ENCODE measurements at places on chromosomes 16 and 17.

GRCh38 chr17:75588596-75589011 is 1.0 kb downstream of the MYO15B start:
- DNase-seq: no peak

DNA sequence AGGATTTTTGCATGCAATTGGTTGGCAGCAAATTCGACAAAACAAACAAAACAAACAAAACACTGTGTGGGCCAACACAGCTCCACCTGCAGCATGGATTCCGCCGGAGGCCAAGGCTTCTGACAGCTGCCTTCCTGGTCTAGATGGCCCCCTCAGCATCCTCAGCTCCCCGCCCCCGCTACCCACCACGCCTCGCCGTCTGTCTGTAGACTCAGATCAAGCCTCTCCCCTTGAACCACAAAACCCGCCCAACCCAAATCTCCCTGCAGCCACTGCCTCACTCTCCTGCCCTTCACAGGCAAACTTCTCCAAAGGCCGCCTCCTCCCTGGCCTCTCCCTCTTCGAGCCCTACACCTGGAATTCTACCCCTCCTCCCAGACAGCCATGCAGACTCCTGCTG is 57.9 kb downstream of the RTN4RL1 start:
- no peak for DNase-seq

- no peak for DNase-seq
These were observed 36.0 kb upstream of the HLF start for GRCh38 chr17:55228683-55229192.

DNA sequence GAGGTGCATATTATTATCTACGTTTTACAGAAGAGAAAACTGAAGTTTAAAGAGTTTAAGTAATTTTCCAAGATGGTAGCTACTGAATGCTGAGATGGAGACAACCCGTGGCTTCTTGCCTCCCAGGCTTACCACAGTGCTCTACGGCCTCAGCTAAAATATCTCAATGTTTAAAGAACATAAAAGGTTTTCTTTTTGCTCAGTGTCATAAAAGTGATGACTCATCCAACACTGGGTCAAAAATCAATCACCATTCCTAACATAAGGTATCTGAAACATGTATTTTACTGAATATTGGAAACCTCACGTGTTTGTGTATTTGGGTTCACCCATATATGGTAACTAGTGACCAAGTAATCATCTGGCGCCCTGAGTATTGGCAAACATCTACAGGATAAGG is 18.4 kb downstream of the ABCA9 start:
- DNase-seq: no peak

- DNase-seq: no peak
These were observed 581 bp downstream of the CD68 start for GRCh38 chr17:7579834-7580603.

GRCh38 chr16:29683543-29684090 is 4.6 kb downstream of the QPRT start:
- DNase-seq: no peak

GRCh38 chr16:86244158-86244557 is 266.2 kb upstream of the FOXF1 start:
- DNase-seq: no peak

GRCh38 chr16:68993885-68994284 is 111.6 kb upstream of the HAS3 start:
- no peak for DNase-seq

GRCh38 chr17:9684955-9685621 is 39.8 kb downstream of the USP43 start:
- no peak for DNase-seq

GRCh38 chr16:15491411-15491810 is 57.0 kb downstream of the BMERB1 start:
- no peak for DNase-seq

- peak; percentile 59 for DNase-seq
These were observed 15.0 kb downstream of the ZNF213 start for GRCh38 chr16:3149630-3150345.

- no peak for DNase-seq
These were observed 35.5 kb upstream of the CMIP start for GRCh38 chr16:81409016-81409556.

GRCh38 chr17:68324114-68324513 is 32.8 kb downstream of the ARSG start:
- no peak for DNase-seq

- DNase-seq: no peak
These were observed 498 bp downstream of the SMYD4 start for GRCh38 chr17:1829216-1829591.

GRCh38 chr17:4766201-4766600 is 5.5 kb upstream of the TM4SF5 start:
- DNase-seq: no peak

- DNase-seq: no peak
These were observed 43.2 kb downstream of the SOCS1 start for GRCh38 chr16:11212798-11213196.

GRCh38 chr17:80105762-80106161 is 4.4 kb downstream of the GAA start:
- DNase-seq: no peak

DNA sequence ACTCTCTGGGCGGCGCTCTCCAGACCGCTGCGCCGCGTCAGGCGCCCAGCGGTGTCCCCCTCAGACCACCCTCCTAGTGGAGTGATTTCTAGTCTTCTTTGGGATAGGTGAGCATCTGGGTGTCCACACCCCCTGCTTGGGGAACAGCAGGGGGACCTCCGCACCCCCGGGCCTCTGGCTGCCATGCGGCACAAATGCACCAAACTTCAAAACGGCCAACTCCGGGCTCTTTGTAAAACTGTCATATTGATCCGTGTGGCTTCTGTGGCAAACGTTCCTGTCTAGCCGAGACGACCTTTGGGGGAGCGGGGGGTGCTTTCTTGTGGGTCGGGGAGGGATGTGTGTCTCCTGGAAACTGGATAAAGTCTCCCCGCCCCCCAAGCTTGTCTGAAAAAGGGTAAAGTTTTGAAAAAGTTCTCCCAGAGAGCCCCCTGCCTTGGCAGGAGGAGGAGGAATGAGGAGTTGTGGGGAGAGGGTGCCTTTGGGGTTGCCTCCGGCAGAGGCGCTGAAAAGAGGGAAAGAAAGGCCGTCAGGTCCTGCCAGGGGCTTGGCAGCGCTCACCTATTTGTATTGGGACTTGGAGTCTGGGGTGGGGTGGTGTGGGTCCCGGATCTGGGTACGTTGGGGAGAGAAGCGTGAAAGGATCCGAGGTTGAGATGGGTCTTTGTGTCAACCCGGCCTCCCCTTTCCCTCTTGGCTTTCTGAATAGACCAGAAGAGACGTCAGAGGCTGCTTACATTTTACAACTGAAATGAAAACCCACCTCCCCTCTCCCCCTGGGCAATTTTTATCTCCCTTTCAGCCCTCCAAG is 2.2 kb upstream of the CHD3 start:
- peak; percentile 77 for DNase-seq

DNA sequence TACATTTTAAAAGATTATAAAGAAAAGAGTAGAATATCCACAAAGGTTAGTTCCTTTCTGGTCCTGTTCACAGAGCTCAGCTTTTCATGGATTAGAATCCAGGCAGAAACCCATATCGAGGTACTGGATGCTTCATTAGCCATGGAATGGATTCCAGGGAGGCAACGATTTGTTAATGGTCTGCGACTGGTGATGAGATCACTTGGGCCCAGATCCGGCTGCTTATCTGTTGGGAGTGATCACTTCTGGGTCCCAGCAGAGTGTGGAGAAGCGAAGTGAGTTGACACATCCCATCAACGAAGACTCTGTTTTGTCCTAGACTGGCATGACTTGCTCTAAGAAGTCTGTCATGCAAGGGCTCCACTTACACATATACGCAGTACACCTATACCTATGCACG is 165.8 kb downstream of the MAF start:
- DNase-seq: no peak

- no peak for DNase-seq
These were observed 62.4 kb upstream of the TBX2 start for GRCh38 chr17:61337290-61337689.

DNA sequence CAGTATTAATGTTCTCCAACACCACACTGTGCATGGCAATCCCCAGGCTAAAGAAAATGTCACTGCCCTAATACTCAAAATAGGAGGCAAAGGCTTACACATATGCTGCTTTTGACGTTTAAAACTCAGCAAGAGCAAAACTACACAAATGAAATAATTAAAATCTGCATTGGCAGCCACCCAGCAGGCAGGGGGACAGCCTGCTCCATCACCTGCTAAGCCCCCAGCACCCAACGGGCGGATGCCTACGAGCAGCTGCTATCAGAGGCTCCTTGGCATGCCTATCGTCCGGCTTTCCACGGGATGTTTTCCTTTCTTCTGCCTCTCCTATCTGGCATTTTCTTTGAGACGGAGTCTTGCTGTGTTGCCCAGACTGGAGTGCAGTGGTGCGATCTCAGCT is 337.5 kb downstream of the SOX9 start:
- no peak for DNase-seq

DNA sequence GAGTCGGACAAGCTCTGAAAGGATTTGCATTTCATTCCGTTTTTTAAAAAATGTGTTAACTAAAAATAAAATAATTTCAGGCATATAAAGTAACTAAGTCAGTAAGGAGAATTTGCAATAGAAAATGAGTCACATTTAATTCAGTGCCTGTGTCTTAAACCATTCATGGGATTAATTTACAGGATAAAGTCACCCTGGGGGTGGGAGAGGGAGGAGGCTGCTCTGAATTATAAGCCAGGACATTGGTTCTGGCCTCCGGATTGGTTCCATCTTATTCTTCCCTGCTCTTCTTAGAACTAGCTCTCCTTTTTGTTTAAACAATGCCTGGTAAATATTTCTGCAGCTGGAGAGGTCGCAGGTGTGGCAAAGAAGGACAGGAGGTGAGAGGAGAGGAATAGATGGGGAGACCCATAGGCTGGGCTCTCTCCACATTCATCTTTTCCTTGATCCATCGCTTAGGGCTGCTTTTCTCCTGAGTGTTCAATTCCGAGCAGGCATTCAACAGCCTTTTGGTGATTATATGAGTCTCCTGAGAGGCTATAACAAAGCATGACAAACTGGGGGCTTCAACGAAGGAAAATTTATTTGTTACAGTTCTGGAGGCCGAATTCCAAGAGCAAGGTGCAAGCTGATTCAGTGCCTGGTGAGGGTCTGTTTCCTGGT is 319.2 kb downstream of the PHKB start:
- DNase-seq: no peak

GRCh38 chr16:85754413-85754812 is 3.5 kb upstream of the C16orf74 start:
- no peak for DNase-seq

DNA sequence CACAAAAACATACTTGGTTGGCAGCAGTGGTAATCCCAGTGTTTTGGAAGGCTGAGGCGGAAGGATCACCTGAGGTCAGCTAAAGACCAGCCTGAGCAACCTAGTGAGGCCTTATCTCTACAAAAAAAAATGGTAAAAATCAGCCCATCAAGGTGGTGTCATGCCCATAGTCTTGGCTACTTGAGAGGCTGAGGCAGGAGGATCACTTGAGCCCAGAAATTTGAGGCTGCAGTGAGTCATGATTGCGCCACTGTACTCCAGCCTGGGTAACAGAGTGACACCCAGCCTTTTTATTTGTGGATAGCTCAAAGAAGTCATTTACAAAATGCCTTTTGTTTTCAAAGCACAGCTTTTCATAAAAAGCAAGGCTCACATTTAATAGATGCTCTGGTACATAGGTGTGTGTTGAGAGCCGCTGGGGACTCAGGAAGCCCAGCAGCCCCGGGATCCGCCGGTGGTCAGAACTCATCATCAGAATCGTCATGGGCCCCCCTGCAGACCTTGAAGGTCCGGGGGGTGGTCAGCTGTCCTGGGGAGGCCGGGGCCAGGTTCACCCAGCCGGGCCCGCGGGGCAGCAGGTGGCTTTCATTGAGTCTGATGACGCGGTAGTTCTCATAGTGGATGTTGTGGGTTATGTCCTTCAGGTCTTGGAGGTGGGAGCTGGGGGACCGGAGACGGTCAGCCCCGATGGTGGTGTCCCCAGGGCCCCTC is 10.5 kb upstream of the ZNF500 start:
- no peak for DNase-seq

Measured in T-helper 2 cell (primary cell).